ENCODE measurements at places on chromosomes 2 and 18.
A peak's percentile ranks its signal among the peaks of the same experiment; 100 is the strongest.

DNA sequence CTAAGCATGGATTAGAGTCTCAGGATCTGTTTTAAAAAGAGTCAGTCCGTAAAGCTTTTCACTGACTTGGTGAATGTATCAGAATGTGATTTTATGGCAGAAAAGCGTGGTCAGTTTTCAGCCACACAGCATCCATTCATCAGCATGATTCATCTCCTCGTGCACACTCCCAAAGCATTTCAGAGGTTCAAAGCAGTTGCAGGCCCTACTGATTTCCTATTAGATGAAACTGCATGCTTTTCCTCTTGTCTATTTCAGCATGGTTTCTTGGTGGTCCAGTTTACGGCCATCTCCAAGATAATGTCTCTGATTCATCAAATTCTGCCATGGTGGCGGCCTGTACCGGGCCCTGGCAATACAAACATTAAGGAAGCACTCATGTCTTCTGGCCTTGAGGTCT is 4.8 kb upstream of the PARD6G start:
- DNase-seq = no peak

- no peak for DNase-seq
Observed at GRCh38 chr2:145845207-145845894, 1325.4 kb upstream of the ZEB2 start.

DNA sequence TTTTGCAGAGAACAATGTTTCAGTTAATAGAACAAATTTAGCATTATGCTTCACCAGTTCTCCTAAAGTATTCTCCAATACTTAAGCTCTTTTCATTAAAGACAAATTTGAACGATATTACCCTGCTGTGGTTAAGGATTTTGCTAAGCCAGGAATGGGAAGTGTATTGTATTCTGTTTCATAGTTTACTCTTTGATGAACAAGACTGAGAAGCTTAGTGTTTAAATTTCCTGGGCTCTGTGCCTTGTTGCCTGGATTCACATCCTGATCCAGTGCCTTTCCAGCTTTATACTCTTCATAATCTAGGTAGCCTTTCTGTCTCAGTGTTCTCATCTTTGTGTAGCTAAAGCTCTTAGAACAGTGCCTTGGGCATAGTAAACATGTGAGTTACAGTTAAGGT is 58.6 kb upstream of the GLS start:
- DNase-seq = no peak

- no peak for DNase-seq
Observed at GRCh38 chr2:203191961-203192360, 46.9 kb upstream of the CYP20A1 start.

GRCh38 chr2:171018522-171018921 is 89.5 kb downstream of the GORASP2 start:
- no peak for DNase-seq

- DNase-seq = no peak
Observed at GRCh38 chr2:186532891-186533290, 46.8 kb downstream of the ZC3H15 start.

DNA sequence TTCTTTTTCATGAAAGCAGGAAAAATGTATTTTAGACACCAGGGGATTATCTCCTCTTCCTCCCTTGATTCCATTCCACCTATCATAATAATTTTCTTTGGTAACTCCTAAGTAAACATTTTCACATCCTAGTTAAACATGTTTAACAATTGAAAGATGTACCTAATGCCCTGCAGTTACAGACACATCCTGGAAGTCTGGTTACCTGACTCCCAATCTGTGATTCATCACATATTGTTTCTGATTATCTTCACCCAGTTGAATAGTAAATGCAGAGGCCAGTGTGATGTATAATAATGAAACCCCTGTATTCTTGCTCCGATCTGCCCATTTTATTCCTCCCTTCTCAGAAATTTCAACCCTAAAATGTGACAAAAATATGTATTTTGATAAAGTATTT is 1237.6 kb upstream of the LRRTM1 start:
- DNase-seq = no peak

DNA sequence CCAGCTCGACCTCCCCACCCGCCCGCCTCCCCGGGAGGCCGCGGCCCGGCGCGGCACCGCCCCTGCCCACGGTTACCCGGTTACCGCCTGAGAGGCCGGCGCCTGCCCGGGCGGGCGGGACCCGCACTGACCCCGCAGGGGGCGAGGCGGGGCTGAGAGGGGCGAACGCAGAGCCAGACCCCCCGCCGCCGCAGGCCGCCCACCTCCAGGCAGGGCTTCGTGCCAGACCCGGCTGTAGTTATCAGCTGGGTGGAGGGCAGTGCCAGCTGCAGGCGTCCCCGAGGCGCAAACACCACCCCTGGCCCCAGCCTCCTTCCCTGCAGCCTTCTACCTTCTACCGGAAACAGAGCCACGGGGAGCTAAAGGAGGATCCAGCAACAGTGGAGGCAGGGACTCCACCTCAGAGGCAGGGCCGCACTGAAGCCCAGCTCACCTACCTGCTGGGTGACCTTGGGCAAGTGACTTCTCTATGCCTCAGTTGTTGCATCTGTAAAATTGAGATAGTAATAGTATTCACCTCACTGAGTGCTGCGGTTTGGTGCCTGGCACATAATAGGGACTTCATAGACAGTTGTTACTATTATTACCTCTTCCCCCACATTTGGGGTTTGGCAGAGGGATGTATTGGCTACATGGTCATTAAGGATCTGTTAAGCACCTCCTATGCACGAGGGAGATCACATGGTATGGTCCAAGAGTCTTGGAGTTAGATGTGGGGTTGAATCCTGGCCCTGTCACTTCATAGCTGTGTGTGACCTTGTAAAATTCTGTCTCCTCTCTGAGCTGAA is 231.6 kb upstream of the SMAD2 start:
- DNase-seq = no peak

GRCh38 chr18:9950289-9951016 is 36.6 kb downstream of the VAPA start:
- DNase-seq = no peak

DNA sequence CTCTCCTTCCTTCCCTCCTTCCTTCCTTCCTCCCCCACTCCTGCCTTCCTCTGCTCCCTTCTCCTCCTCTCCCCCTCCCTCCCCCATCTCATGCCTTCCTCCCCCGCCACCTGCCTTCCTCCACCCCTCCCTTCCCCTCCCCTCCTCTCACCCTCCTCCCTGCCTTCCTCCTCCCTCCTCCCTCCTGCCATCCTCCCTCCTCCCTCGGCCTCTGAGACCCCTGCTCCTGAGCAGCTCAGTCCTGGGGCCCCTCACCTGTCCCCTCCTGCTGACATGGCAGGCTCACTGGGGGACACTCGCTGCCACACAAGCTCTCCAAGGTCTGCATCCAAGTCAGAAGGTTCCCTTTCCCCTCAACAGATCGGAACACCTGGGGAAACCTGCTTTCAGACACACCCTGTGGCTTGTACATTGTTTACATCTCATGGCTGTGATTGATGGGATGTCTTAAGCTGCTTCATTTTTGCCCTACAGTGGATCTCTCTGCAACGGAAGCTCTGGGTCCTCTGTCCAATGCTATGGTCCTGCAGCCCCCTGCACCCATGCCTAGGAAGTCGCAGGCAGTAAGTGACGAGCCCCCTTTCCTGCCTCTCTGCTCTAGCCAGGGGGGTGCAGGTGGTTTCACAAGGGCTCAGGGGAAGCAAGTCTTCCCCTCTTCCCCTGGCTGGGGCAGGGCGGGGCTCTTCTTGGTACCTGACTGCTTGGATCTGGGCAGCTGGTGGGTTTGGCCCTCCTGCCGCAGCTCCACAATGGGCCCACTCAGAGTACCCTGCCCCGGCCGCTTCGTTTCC is 22.9 kb downstream of the ITGB1BP1 start:
- DNase-seq = no peak

DNA sequence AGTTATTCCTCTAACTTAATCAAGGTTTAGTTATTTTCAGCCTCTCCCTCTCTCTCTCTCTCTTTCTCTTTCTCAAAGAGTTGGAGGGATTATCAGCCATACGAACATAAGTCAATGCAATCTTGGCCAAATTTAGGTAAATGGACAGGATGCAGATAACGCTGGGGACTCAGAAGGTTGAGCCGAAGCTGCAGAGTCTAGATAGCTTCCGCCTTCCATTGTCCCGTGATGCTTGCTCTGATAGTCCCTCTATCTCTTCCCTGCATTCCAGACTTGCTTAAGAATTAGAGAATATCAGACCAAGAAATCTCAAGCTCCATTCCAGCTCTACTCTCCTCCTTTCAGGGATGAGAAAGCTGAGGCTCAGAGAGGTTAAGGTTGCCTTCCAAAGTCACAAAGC is 502.8 kb upstream of the TNP1 start:
- DNase-seq = no peak

DNA sequence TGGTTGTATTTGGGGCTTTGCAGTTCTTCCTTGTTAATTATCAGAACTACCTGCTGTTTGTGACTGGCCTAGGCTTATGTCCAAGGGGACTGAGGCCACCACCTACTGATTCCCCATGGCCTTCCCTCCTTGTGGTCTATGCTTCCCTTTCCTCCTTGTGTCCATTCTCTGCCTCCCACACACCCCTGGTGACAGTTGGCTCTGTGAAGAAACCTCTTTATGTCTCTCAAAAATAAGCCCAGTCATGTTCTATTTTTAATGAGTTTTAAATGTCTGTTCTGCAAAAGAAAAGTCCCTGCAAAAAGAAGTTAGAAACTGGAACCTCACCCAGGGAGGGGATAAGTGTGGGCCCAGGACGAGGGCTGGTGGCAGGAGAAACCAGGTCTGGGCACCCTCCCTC is 105.0 kb downstream of the SMC6 start:
- no peak for DNase-seq

DNA sequence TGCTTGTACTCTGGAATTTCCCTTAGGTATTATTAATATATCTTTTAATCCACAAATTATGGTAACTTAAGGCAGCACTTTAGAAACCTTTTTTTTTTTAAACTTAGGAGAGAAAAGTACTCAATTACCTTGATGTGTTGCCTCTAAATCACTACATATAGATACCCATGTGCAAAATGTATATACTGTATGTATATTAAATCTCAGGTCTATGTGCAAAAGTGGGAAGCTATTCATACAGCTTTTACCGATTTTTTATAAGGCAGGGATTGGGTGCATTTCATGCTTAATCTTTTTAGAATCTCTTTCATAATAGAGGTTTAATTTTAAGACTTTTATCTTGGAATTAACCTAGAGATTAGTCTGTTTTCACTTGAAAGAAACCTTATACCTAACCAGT is 3.4 kb downstream of the EML4 start:
- DNase-seq = no peak

DNA sequence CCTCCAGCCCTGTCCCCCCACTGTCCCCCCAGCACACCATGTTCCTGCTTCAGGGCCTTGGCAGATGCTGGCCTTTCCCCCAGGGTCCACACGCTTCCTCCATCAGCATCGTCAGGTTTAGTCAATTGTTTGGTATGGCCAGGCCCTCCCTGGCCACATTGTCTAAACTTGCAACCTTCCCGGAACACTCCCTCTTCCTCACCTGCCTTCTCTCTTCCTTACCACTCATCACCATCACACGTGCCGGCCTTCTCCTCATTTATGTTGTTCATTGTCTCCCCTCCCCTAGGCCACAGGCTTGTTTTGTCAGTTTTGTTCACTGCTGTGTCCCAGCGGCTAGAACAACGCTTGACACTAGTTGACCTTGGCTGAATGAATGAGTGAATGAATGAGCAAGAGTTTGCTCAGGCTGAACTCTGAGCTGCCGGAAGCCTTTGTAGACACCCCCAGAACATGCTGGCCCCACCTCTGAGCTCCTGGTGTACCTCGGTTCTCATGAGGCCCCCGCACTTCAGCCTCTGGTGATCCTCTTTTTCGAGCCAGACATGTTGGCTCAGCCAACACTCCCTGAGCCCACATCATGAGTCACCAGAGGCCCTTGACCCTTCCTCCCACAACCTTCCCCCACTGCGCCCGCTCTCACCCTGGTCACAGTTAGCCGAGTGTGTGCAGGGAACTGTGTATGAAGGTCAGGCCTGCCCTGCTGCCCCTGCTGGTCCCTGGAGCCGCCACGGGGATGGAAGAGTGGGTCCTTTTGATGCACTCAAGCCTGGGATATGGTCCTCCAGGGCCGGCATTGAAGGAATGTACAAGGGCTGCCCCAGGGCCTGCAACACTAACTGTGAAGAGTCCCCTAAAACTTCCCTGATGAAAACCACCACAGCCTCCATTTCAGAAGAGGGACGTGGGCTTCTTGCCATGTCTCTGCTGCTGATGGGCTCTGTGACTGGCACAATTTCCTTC is 57.5 kb downstream of the HS1BP3 start:
- no peak for DNase-seq

DNA sequence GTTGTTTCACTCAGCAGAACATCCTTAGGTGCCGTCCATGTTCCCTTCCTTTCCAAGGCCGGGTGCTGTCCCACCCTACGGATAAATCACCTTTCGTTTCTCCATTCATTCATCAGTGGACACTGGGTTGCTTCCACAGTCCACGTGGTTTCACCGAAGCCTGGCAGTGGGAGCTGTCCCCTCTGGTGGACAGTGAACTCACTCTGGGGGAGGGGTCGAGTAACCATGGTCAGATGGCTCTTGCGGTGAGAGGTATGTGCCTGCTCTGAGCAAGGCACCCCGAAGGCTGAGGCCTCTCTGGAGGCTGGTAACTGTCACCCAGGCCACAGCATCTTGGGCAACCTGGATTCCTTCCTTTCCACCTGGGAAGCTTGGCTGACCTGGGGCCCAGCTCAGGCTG is 61.5 kb upstream of the TWIST2 start:
- DNase-seq = no peak

DNA sequence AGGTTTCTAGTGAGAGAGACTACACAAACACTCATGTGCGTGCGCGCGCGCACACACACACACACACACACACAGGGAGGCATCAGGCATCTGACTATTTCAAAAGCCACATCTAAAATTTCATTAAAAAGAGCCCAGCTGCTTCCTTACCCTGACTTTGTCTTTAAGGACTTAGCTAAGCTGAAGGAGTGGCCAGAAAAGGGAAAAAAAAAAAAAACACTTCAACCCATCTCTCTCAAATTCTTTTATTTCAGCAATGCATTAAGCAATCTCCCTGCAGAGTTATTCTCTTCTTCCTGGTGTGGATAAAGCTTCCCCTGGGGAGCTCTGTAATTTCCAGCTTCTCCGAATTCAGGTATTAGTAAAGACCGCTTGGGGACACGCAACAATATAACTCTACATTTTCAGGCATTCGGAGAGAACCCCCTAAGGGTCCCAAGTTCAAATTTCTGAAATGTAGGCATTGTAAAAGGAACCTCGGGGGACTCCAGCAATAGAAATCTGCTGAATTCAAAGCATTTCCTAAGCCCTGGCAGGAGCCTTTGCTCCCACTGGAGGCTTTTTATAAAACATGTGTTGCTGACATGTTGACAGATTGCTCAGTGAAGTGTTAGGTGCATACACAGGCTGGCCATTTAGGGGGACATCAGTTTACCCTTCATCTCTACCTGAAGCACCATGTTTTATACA is 67.0 kb downstream of the ZNF521 start:
- no peak for DNase-seq

- DNase-seq = no peak
Observed at GRCh38 chr2:60806988-60807681, 51.1 kb downstream of the PAPOLG start.

GRCh38 chr2:199405241-199405640 is 52.5 kb downstream of the SATB2 start:
- peak; percentile 20 for DNase-seq

DNA sequence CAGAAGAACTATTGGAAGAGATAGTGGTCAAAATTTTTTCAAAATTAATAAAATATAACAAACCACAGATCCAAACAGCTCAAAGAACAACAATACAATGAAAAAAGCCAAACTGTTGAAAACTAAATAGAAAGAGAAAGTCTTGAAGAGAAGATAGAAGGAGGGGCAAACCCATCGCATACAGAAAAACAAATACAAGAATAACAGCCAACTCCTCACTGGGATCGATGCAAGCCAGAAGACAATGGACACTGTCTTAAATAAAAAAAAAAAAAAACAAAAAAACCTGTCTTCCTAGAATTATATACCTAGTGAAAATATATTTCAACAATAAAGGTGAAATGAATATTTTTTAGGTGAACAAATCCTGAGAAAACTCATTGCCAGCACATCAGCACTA is 34.1 kb upstream of the ARHGAP25 start:
- no peak for DNase-seq

Data from NCI-H460 (cell line).